ENCODE measurements at places on chromosomes 3 and 15. TPM values are rescaled to one million over a fixed set of nuclear protein-coding genes. Genes with fewer than 3 reads are reported as not detected.

Gene TEX55
- not detected for total RNA-seq

Gene SCG5
- total RNA-seq = 0.90 TPM

Gene DAZL
- not detected for total RNA-seq

Gene TMEM41A
- 10.2 TPM for total RNA-seq

Gene CDCP1
- total RNA-seq = 2.8 TPM

Gene TRAT1
- total RNA-seq = not detected

Gene RETNLB
- not detected for total RNA-seq

Gene BCHE
- total RNA-seq = 31.8 TPM

Gene CNTN4
- 5.7 TPM for total RNA-seq

Gene TGM5
- total RNA-seq = 0.15 TPM

Gene LIPH
- total RNA-seq = 0.47 TPM

Gene HIGD2B
- not detected for total RNA-seq

Gene CFAP91
- 3.1 TPM for total RNA-seq

Gene ANKDD1A
- total RNA-seq = 0.96 TPM

Gene RAB43
- 5.3 TPM for total RNA-seq

Gene PLD1
- total RNA-seq = 64.5 TPM

Gene UROC1
- total RNA-seq = not detected
